Mammary epithelial cell (primary cell): ENCODE measurements at places on chromosomes 4 and X.
A peak's percentile ranks its signal among the peaks of the same experiment; 100 is the strongest.

GRCh38 chr4:95045429-95045828 lies 287.7 kb downstream of the BMPR1B start:
- peak; percentile 5 for DNase-seq

- no peak for DNase-seq
Measured at GRCh38 chrX:123399709-123400108, 215.6 kb downstream of the GRIA3 start.

- peak; percentile 9 for DNase-seq
Measured at GRCh38 chr4:93748373-93749291, 79.9 kb upstream of the ATOH1 start.

- no peak for DNase-seq
Measured at GRCh38 chr4:36930562-36931111, 313.9 kb upstream of the NWD2 start.

GRCh38 chr4:25969374-25970155 lies 55.5 kb downstream of the SMIM20 start:
- no peak for DNase-seq

- DNase-seq: no peak
Measured at GRCh38 chr4:10715135-10715534, 30.6 kb upstream of the CLNK start.

DNA sequence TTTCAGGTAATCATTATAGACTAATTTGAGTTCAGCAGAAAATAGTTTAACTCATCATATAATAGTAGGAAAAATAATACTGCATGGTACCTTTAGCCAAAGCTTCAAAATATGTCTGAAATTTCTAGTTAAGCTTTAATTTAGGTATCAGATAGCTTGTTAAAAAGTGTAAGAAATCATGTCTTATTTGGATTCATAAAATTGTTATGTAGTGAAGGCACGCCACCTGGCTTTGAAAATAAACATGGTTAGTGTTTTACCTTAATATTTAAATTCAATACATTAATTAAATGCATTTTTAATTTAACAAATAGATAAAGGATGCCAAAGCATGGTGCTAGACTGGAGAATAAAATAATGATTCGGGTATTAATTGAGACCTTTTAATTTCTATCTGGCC lies 211.4 kb downstream of the FSTL5 start:
- DNase-seq: no peak

DNA sequence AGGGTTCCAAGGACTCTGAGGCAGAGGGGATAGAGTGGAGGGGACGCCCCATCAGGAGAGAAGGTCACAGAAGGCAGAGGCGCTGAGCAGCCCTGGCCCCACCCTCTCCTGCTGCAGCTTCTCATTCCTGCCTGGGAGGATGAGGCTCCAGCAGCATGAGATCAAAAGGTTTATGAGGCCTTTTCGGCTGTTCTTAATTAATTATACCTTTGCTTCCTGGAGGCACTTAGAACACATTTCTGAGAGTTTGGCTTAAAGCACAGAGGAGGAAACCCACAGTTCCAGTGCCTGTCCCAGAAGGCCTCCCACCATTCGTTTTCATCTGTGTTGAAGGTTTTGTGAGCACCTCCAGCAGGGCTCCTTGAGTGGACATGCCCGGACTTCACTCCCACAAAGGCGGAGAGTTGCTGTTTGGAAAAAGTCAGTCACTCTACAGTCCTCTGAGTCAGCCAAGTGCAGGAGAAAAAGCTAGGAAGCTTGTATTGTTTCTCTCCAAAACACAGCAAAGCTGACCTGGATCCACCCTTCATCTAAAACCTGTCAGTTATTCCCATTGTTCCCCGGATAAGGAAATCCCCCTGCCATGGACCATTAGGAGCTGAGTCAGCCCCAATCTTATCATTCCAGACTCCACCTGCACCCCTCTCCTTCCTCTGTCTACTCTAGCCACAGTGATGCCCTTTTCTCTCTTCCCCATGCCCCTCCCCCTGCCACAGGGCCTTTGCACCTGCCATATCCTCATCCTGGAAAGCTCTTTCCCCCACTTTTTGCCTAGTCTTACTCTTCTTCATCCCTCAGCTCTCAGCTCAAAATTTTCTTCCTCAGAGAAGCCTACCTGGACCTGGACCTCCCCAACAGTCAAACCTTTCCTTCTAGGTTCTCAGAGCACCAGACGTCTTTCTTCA lies 276.8 kb downstream of the FBXW7 start:
- peak; percentile 96 for DNase-seq

DNA sequence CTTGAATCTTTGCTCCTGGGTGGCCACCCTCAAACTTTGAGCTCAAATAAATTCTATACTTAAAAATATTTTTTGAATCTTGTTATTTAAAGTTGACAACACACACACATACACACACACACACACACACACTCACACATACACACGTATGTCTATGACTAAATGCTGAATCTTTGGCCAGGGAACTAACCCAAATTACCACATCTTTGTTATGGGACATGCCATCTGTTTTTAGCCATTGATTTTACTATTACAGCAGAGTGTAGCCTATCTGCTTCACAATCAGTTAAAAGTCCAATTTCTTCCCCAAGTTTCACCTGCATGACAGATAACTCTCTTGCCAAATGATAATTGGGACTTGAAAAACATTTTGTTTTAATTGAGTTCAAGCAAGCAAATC lies 45.0 kb upstream of the USP46 start:
- DNase-seq: peak; percentile 48

DNA sequence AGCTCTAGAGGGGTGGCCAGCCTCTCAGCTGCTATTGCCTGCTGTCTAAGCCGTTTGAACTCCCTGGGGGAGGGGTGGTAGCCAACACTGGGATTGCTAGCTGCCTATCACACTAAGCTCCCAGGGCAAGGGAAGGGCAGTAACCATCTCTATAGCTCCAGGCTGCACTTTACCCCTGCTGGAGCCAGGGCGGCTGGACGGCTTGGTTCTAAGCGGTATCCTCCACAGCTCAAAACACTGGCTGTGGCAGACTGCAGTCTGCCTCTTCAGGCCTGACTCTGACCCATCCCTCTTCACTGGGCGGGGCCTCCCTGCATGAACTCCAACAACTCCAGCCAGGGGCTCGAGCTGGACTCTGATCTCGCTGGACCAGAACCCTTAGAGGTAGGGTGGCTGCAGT lies 55.3 kb upstream of the GNRHR start:
- DNase-seq: no peak

DNA sequence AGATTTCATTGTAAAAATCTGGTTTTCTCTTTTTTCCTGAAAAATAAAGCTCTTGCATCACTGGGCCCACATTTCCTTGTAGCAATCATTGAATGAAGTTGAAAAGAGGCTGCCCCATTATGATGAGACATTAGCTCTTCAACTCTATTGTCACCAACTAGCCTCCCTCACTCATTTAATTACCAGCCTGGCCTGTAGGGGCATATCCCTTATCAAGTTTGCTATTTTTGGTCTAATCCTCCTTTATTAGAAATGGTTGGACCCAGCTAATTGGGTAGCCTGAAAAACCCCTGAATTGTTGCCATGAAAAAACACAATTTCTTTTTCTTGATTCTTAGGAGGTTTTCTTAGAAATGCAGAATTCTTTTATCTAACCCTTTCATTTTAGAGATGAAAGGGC lies 164.6 kb upstream of the CASK start:
- no peak for DNase-seq

GRCh38 chr4:146105464-146105863 lies 70.1 kb upstream of the LSM6 start:
- no peak for DNase-seq

GRCh38 chr4:20126906-20127305 lies 124.8 kb upstream of the SLIT2 start:
- DNase-seq: peak; percentile 11

DNA sequence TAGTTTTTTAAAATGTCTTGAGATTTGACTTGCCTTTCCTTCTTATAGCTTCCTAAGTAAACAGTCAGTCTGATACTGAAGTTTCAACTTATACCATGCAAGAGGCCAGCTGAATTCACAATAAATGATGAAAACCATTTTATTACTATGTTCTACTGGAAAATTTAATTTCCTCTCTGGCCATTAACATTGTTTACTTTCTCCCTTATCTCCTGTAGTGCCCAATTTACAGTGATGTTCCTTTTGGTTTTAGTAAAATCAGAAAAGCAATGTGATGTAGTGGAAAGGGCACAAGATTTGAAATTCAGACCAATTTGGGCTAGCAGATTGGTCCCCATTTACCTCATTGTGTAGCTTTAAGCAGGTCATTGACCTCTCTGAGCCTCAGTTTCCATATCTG lies 54.2 kb downstream of the SLC9A6 start:
- no peak for DNase-seq

- DNase-seq: no peak
Measured at GRCh38 chr4:112637552-112637866, 566 bp downstream of the LARP7 start.

DNA sequence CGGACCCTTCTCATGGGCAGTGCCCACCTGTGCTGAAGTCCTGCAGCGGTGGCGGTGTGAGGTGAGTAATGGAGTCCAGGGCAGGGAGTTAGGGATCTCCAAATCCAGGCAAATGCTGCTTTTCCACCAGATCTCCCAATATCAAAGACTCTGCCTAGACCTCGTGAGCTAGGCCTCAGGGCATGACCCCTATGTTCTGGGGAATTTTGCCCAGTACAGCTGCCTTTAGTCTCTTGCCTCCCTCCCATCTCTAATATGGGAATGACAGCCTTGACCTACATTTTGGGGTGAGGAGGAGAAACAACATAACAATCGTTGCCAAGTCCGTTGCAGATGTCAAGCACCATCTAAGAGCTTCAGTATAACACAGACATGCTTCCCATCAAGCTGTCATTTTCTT lies 7.3 kb downstream of the PAK3 start:
- DNase-seq: no peak

- DNase-seq: no peak
Measured at GRCh38 chr4:119707336-119707735, 78.7 kb upstream of the PDE5A start.

DNA sequence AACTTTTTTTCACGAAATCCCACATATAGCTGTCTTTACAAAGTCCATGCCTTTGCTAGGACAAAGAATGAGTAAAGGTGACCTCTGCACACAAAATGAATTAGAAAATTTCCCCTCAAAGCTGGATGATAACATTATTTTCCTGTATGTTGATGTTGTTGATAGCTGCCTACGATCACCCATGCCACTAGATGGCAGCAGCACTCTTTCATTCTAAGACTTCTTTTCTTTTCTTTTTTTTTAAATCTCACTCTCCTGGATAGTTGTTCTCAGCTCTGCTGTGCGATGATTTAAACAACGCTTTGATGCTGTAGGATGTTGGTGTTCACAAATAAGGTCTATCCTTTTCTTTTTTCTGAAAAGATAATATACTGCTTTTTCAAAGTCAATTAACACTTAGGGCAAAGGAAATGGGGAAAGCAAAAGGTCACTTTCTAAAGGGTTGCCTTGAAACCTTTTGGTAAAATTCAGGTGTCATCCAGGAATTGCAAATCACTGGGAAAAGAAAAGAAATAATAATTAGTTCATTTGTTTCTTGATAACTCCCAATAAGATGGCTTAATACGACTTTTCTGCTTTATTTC lies 266.8 kb downstream of the C4orf33 start:
- peak; percentile 51 for DNase-seq

GRCh38 chr4:39855909-39856512 lies 121.7 kb downstream of the PDS5A start:
- peak; percentile 55 for DNase-seq

GRCh38 chrX:44280116-44280515 lies 63.4 kb downstream of the EFHC2 start:
- DNase-seq: no peak

- DNase-seq: no peak
Measured at GRCh38 chr4:150582873-150583286, 929 bp downstream of the MAB21L2 start.

- no peak for DNase-seq
Measured at GRCh38 chr4:88893961-88894360, 163.0 kb downstream of the FAM13A start.

DNA sequence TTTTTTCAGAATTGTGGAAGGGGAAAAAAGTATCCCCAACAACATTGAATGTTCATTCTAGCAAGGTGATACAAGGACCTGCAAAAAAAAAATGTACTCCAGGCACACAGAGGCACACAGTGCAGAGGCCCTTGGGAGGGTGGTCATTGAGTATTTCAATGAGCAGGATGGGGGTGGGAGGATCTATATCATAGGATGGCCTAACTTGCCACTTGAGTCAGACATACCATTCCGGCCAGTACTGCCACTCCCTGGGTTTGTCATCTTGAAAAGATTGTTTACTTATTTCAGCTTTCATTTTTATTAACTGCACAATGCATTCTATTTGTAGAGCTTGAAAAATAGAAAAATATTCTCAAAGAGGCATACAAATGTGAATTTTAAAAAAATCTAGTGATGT lies 18.7 kb downstream of the ZNF595 start:
- peak; percentile 4 for DNase-seq

GRCh38 chrX:95903490-95903889 lies 781.2 kb upstream of the DIAPH2 start:
- no peak for DNase-seq

- no peak for DNase-seq
Measured at GRCh38 chrX:28595346-28595745, 8.1 kb downstream of the IL1RAPL1 start.

- no peak for DNase-seq
Measured at GRCh38 chr4:173398779-173399415, at the start of gene SCRG1. Gene SCRG1, minus strand, starts transcription at chr4:173399116. Its CDS starts 7,702 bp downstream, at chr4:173391414.

- peak; percentile 58 for DNase-seq
Measured at GRCh38 chr4:158809611-158810486, 41.0 kb downstream of the FNIP2 start.

DNA sequence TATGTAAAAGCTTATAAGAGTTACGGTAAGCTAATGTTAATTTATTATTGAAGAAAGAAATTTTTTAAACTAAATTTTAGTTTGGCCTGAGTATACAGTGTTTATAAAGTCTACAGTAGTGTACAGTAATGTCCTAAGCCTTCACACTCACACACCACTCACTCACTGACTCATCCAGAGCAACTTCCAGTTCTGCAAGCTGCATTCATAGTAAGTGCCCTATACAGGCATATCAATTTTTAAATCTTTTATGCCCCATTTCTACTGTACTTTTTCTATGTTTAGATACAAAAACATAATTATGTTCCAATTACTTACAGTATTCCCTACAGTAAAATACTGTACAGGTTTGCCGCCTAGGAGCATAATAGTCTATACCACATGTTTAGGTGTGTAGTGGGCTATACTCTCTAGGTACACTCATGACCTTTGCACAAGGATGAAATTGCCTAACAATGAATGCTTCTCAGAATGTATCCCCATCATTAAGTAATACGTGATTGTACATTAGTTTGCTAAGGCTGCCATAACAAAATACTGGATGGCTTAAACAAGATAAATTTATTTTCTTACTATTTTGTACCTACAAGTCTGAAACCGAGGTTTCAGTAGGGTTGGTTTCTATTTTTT lies 333.8 kb upstream of the PCDH7 start:
- DNase-seq: peak; percentile 19

- no peak for DNase-seq
Measured at GRCh38 chrX:137479386-137479785, 86.5 kb upstream of the ZIC3 start.
